ENCODE measurements at places on chromosomes 6 and 20.
A peak's percentile ranks its signal among the peaks of the same experiment; 100 is the strongest.

DNA sequence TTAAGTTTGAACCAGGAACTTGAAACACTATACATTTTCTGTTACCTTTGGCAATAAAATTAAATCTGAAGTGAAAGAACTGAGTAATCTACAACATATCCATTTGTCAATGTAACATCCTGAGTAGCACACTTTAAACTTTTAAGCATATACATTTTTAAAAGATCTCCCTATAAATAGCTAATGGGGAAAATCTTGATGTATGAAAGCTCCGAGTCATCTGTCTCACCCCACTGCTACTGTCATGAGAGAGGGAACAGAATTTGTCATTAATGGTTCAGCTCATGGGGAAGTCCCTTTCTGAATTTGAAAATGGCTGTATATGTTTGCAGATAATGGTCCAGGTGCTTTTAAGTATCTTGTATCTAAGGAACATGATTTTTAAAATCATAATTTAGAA, 55.2 kb upstream of the NOX3 start:
- DNase-seq, result no peak
- H3K36me3 ChIP-seq, result no peaks in the 10 kb centered on the region

GRCh38 chr6:31701666-31702404, 1.3 kb downstream of the ABHD16A start:
- no peaks in the 10 kb centered on the region for H3K27me3 ChIP-seq
- DNase-seq, result no peak
- peak overlapping the region; percentile 99 for H3K4me3 ChIP-seq
- peaks cover 44% of the 10 kb centered on the region for H3K36me3 ChIP-seq
- peak overlapping the region; percentile 89 for H3K27ac ChIP-seq

DNA sequence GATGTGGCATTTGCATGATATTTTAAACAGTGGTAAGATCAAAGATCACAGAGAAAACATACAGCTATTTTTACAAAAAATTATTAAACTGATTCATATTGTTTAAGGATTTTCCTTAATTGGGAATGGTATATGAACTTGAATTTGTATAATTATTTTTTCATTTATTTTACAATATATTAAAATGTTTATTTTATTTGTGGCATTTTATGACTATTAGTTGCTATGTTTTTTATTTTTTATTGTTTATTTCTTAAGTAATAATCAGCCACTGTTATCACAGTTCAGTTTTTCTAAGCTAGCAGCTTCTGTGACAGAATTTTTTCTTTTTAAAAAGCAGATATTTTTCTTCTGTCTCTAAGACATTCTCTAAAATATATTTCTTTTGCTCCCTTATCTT, 387.0 kb upstream of the KHDRBS2 start:
- no peaks in the 10 kb centered on the region for H3K36me3 ChIP-seq
- no peaks in the 10 kb centered on the region for H3K4me1 ChIP-seq
- H3K27me3 ChIP-seq, result no peaks in the 10 kb centered on the region

DNA sequence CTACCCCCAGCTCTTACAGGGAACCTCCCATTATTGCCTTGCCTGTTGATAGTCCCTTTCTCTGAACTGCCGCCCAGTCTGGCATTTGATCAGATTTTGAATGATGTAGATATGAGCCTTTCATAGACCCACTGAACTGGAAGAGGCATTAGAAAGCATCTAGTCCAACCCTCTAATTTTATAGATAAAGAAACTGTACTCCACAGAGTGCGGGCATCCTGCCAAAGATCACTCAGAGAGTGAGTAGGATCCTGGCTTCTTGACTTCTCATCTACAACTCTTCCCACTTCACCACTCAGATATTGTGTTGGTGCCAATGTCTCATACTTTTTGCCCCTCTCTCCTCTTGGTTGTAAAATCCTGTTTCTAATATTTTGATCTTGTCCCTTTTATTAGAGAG, 179.2 kb upstream of the BMP2 start:
- H3K4me1 ChIP-seq, result no peaks in the 10 kb centered on the region
- no peak overlapping the region for H3K4me3 ChIP-seq
- no peaks in the 10 kb centered on the region for H3K36me3 ChIP-seq
- H3K27ac ChIP-seq, result no peak overlapping the region
- no peaks in the 10 kb centered on the region for H3K27me3 ChIP-seq
- no peak for DNase-seq

DNA sequence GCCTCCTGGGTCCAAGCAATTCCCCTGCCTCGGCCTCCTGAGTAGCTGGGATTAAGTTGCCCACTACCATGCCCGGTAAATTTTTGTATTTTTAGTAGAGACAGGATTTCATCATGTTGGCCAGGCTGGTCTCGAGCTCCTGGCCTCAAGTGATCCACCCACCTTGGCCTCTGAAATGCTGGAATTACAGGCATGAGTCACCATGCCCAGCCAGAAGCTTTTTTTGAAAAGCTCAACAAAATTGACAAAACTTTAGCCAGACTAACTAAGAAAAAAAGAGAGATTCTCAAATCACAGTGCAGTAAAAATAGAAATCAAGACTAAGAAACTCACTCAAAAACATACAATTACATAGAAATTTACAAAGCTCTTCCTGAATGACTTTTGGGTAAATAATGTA, 420.6 kb downstream of the COL12A1 start:
- H3K27ac ChIP-seq, result no peak overlapping the region
- H3K4me1 ChIP-seq, result no peaks in the 10 kb centered on the region
- H3K4me3 ChIP-seq, result no peak overlapping the region

- peaks cover 70% of the 10 kb centered on the region for H3K36me3 ChIP-seq
- no peaks in the 10 kb centered on the region for H3K27me3 ChIP-seq
- DNase-seq, result no peak
- peaks cover 4% of the 10 kb centered on the region for H3K4me1 ChIP-seq
- no peak overlapping the region for H3K4me3 ChIP-seq
- H3K27ac ChIP-seq, result no peak overlapping the region
Observed at GRCh38 chr6:88666901-88667300, 296.5 kb downstream of the RNGTT start.

DNA sequence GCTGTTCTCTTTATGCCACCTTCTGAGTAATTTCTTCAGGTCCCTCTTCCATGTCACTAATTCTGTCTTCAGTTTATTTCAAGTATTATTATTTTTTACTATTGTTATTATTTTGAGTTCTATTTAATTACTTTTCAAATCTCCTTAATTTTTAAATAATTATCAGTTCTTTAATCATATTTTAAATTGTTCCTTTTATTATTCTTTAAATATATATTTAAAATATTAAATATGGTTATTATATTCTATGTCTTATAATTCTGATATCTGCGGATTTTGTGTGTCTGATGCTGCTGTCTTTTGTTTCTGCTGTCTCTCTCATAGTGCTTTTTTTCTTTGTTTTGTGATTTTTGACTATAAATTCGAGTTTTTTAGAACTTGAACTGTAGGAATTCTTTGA, 2.2 kb downstream of the POLR1H start:
- H3K27me3 ChIP-seq, result no peaks in the 10 kb centered on the region
- peaks cover 52% of the 10 kb centered on the region for H3K36me3 ChIP-seq
- peak overlapping the region; percentile 11 for H3K4me3 ChIP-seq
- peaks cover 63% of the 10 kb centered on the region for H3K4me1 ChIP-seq

GRCh38 chr20:7772371-7772770, 167.9 kb downstream of the HAO1 start:
- H3K4me3 ChIP-seq, result no peak overlapping the region
- no peak overlapping the region for H3K27ac ChIP-seq
- no peaks in the 10 kb centered on the region for H3K27me3 ChIP-seq
- no peak for DNase-seq

GRCh38 chr6:46012834-46013233, 2.8 kb downstream of the CLIC5 start:
- H3K4me3 ChIP-seq, result no peak overlapping the region
- H3K27me3 ChIP-seq, result peaks cover 4% of the 10 kb centered on the region
- H3K4me1 ChIP-seq, result peaks cover 46% of the 10 kb centered on the region
- DNase-seq, result no peak

- H3K27me3 ChIP-seq, result peaks cover 26% of the 10 kb centered on the region
- H3K4me1 ChIP-seq, result peaks cover 15% of the 10 kb centered on the region
- no peak for DNase-seq
- H3K27ac ChIP-seq, result no peak overlapping the region
- peak overlapping the region; percentile 81 for H3K4me3 ChIP-seq
- no peaks in the 10 kb centered on the region for H3K36me3 ChIP-seq
Observed at GRCh38 chr6:36840432-36841403, 1.5 kb upstream of the CPNE5 start.

DNA sequence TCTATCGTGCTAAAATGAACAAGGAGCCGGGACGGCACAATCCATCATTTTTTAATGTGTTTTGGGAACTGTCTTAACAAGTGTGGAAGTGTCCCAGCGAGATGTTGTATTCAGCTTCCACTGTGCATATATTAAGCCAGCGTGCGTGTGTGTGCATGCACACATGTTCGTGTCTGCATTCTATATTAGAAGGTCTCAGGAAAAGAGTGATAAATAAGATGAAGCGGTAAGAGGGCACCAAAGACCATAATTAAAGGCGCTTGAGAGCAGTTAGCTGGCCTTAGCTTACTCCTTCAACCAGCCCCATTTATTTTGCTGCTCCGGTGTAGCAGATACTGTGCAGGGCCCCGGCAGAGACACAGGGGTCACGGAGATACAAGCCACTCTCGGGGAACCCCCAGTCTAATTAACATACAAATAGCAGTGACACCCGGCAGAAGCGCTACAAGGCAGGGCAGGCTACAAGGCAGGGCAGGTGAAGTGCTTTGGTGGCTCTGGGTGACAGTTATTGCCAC, 206.5 kb upstream of the RREB1 start:
- H3K4me1 ChIP-seq, result no peaks in the 10 kb centered on the region
- DNase-seq, result no peak
- peaks cover 5% of the 10 kb centered on the region for H3K27me3 ChIP-seq
- H3K4me3 ChIP-seq, result no peak overlapping the region
- no peaks in the 10 kb centered on the region for H3K36me3 ChIP-seq

GRCh38 chr6:6884193-6884627, 223.6 kb upstream of the RREB1 start:
- H3K36me3 ChIP-seq, result no peaks in the 10 kb centered on the region
- H3K4me1 ChIP-seq, result peaks cover 5% of the 10 kb centered on the region
- no peaks in the 10 kb centered on the region for H3K27me3 ChIP-seq
- DNase-seq, result no peak

- H3K27me3 ChIP-seq, result no peaks in the 10 kb centered on the region
- DNase-seq, result no peak
- H3K4me3 ChIP-seq, result no peak overlapping the region
Observed at GRCh38 chr6:126002755-126003679, 16.7 kb downstream of the TRMT11 start.

- no peak for DNase-seq
- H3K36me3 ChIP-seq, result peaks cover 18% of the 10 kb centered on the region
- peaks cover 5% of the 10 kb centered on the region for H3K4me1 ChIP-seq
- H3K4me3 ChIP-seq, result no peak overlapping the region
- H3K27ac ChIP-seq, result no peak overlapping the region
- no peaks in the 10 kb centered on the region for H3K27me3 ChIP-seq
Observed at GRCh38 chr6:35044761-35045421, 96.2 kb downstream of the TCP11 start.

Data from activated B cell treated with CpG ODN at 0.5 μM for 24 hours (primary cell).